Bone marrow (tissue), 2 donors: ENCODE measurements at places on chromosomes 4 and X.

DNA sequence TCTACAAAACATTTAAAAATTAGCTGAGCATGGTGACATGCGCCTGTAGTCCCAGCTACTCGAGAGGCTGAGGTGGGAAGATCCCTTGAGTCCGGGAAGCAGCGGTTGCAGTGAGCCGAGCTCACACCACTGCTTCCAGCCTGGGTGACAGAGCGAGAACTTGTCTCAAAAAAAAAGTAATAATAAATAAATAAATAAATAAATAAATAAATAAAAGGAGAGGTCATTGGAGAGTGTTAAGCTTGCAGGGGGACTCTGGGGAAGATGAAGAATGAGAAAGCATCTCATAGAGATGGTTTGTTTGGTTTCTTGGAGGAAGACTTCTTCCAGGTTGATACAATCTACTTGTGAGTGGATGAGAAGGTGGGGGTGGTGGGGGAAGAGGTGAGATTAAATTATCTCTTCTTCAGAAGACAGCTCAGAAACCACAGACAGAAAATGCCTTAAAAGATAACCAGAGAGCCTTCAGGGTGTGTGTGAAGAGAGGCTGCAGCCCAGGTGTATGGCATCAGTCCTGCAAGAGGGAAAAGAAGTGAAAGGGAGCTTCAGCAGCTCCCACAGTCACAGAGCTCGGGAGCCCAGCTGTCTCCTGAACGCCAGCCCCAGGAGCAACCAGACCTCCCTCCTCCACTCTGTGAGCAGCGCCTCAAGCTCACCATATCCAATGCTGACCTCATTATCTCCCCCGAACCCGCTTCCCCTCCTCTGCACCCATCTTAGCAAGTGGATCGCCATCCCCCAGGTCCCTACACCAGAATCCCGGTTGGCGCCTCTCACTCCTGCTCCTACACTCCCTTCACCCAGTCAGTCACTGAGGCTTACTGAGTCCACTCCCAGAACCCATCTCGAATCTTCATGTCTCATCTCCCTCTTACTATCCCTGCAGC lies 48.2 kb downstream of the RBM47 start:
- no peak for DNase-seq

DNA sequence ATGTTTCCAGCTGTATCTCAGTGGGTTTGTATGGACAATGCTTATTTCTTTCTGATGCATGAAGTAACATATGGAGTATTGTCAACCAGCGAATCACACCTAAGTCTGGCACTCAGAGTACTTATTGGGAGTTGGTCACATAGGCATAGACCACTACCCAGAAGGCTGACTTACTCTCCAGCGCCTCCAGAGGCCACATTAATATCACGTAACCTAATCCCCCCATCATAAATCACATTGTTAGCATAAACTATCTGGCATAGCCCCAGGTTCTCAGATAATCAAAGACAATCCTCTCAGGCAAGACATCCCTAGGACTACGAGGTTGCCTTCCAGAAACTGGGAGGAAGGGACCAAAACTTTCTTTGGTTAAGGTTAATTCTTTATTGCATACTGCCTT lies 560.5 kb upstream of the PABPC4L start:
- no peak for DNase-seq

DNA sequence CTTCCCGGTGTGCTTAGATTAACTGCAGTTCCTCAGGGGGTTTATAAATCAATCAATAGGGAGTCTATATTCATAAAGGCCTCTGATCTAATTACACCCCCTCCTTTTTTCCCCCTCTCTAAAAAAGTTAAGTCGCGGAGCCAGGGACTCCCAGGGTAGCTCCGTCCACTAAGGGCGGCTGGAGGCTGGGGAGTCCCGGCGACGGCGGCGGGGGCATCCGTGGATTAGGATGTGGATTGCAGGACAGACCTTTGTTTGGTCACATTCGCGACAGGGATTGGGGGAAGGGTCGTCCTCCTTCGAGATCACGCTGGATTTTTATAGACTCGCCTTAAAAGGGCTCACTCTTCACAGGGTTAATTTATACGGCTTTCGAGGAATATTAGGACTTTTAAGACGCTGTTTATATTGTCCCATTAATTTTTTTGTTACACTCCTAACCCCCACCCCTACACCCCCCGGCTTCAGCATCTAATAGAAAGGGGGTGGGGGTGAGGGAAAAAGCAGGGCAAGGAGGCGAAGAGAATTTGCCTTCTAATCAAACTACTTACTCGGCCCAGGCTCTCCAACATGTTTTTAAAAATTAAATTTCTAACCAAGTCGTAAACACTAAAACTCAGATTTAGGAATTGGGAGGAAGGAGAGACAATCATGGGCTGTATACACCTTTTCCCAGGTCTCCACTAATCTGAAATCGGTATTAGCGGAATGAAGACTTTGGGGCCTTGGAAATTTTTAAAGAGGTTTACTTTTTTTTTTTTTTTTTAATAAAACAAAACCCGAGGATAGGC lies 8.5 kb downstream of the PITX2 start:
- DNase-seq = no peak

DNA sequence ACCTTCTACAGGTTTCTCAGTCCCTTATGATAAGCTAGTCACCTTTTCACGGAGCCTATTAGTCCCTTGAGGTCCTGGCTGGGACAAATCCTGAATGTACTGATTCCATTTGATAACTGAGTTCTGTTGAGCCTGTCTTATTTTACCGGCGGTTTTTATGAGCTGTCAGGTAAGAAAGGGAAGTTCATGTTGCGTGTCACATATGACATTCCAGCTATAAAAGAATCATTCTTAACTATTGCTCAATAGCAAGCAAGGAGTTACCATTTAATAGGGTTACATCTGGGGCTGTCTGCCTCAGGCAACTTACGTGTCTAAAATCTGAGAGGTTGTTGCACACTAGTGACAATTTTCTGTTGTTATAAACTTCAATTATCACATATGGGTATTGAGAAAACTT lies 394.6 kb downstream of the TECRL start:
- DNase-seq = no peak

- DNase-seq = no peak
Observed at GRCh38 chr4:111360906-111361305, 738.0 kb upstream of the PITX2 start.

DNA sequence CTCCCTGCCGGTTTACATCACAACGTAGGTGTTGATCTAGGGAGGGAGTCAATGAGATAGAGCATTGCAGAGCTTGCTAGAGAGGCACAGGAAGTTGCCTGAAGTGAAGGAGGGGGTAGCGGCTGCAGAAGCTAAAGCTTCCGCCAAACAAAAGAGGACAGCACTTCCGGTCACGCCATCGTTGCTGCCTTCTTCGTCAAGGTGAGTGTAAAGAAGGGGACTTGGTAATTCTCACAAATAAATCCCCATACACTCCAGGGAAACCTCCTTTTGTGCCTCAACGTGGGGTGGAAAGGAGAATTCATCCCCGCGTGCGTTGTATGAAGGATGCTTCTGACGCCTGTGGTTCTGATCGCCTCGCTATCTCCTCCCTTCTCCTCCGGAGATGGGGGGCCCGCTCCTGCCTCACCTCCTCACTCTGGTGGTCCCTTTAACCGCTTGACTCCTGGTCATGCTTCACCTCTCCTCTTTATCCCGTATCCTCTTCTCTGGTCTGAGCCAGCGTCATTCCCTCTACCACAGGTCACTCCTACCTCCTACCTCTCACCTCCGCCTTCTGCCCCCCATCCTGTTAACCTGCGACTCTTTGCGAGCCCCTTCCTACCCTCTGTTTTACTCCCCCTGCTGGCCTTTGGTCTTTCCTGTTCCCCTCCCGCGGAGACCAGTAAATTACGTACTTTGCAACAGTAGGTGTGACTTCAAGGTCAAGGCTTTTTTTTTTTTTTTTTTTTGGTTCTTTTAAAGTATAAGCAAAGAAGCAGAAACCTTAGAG lies 59.9 kb downstream of the GSPT2 start:
- DNase-seq = no peak

DNA sequence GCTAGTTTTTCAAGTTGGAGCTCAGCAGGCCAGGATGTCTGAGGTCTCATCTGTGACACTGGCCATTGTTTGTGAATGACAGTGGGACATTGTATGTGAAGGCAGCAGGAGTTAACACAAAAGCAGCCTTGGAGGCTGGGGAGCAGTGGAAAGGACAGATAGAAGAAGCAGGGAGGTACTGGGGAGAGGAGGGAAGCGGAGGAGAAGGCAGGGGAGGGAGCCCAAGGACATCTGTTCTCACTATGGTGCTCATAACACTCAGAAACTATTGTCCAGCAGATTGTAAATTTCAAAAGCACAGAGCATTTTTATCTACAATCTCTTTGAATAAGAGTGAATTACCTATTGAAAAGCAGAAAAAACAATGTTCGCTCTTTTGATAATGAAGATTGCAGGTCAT lies 253.6 kb upstream of the DIPK2B start:
- DNase-seq = no peak

DNA sequence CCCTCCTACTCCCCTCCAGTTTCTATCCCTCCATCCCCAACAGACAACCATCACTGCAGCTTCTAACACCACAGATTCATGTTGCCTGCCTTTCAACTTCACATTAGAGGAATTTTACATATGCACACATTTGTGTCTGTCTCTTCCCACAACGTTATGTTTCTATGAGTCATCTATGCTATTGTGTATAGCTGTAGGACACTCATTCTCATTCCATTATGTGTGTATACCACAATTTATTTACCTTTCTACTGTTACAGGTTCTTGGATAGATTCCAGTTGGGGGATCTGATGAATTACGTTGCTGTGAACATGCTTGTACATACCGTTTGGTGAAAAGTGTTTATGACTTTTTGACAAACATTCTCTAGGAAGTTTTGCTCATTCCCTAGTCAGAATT lies 58.8 kb upstream of the TRPC3 start:
- no peak for DNase-seq

DNA sequence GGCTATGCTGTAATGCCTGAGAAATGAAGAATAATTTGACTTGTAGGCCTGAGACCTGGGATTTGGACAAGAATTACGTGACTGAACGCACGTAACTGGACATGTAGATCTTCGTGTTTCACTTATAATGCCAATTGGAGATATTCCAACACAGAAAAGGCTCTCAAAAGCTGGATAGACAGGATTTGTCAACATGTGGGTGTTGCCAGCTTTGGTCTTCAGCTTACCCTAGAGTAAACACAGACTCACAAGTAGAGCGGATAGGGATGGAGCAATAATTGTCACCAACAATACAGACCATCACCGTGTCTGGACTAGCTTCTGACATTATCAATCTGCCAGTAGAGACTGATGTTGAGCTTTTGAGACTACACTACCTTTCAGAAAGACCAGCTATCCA lies 1511.0 kb upstream of the ADGRL3 start:
- DNase-seq = no peak

DNA sequence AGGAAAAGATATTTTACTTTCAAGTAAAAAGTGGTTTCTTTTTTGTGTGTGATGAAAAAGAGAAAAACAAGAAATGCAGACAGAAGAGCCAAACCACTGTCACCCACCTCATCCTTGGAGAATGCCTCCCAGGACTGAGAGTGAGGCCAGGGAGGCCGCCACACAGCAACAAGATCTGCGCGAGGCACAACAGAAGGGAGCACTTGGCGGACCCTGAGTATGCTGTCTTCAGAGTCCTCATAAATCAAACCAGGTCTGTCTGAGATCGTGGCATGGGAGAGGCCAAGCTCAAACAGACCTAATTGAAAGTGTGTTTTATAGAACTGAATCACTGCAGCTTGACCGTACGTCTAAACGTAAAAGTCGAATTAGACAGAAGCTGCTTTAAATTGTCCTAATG lies 134.3 kb upstream of the VCX2 start:
- DNase-seq = no peak

- DNase-seq = no peak
Observed at GRCh38 chr4:172601195-172601594, 567.4 kb upstream of the GALNT7 start.
